Activated CD4-positive, alpha-beta T cell treated with anti-CD3 and anti-CD28 coated beads for 48 hours (primary cell): ENCODE measurements at places on chromosomes 2 and 18.
A peak's percentile ranks its signal among the peaks of the same experiment; 100 is the strongest.

DNA sequence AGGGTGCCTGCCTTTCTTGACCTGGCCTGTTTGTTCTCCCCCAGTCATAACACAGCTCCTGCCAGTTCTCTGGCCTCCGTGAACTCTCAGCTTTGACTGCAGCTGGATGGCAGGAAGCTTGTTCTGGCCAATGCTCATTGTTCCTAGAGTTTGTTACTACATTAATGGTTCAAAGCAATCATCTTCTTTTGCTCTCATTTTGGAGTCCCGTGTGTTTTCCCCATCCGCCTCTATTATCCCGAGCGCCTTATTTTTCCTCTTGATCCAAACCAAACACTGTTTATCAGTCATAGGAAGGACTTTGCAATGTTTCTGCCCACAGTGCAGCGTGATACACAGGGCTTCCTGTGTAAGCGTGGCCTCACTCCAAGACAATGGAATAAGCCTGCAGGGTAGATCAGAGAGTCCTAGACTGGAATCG is 184.3 kb upstream of the APCDD1 start:
- DNase-seq = no peak

DNA sequence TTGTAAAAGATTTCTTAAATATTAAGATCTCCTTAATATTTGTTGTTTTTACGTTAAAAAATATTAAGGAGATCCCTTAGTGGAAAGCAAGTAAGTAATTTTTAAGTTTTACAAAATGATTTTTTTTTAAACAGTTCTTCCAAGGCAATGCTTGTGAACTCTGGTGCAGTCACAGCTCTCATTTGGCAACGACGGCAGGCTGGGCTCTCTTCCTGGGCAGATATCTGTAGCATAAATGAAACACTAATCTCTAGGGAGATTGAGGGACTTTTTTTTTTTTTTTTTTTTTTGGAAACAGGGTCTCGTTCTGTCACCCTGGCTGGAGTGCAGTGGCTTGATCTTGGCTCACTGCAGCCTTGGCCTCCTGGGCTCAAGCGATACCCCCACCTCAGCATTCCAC is 38.5 kb downstream of the GORASP2 start:
- DNase-seq = no peak

DNA sequence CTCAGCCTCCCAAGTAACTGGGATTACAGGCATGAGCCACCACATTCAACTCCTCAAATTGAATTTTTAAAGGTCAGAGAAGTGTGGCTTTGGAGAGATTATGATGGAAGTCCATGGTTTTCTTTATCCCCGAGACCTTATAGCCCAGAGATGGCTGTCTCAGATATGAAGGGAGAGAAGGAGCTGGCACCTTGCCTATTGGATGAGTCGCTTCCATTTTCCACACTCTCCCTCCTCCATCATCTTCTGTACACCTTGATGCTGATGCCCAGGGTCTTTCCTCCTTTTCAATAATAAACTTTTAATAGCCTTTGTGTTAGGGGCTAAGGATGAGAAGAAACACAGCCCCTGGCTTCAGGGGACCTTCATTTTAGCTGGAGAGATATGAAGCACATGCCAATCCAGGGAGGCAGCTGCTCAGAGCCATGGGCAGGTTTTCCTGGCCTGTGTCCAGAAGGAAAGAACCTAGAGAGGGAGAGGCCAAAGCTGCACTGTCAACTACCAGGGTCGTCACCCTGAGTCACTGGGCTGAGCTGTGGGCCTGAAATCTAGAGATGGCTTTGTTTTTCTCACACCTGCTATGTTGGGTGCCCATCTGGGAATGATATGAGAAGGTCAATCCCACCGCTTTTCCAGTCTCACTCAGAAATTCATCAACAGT is 146.0 kb upstream of the SERTAD2 start:
- no peak for DNase-seq

GRCh38 chr2:21228041-21228895 is 104.5 kb downstream of the TDRD15 start:
- no peak for DNase-seq

DNA sequence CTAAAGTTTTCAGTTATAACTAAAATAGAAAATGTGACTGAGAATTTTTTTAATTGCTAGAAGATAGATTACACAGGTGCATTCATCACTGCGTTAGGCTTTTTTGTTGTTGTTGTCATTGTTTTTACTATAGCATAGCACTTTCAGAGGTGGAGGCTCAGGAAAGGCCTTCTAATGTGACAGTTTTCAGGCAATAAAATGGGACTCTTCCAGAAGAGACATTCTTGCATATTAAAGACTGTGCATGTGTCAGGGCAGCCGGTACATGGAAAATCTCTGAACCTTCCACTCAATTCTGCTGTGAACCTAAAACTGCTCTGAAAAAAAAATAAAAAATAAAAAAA is 175.2 kb downstream of the METTL4 start:
- DNase-seq = no peak

DNA sequence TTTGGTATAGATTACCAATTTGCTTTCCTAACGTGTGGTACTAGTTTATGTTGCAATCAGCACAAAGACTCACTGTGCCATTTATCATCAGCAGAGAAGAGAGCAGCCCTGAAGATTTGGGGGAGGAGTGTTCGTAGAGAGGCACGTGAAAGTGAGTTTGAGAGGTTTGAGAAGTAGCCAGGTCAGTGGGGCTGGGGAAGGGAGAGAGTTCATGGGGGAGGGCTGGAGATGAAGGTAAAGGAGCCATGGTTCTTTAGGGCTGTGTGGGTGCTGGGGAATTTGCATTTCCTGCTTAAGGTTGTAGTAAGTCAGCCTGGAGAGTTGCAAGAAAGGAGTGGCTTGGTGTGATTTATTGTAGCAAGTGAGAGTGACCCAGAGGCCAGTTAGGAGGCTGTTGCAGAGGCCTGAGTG is 172.1 kb downstream of the NEDD4L start:
- DNase-seq = no peak

GRCh38 chr2:235500761-235501672 is 7.2 kb downstream of the AGAP1 start:
- peak; percentile 18 for DNase-seq

DNA sequence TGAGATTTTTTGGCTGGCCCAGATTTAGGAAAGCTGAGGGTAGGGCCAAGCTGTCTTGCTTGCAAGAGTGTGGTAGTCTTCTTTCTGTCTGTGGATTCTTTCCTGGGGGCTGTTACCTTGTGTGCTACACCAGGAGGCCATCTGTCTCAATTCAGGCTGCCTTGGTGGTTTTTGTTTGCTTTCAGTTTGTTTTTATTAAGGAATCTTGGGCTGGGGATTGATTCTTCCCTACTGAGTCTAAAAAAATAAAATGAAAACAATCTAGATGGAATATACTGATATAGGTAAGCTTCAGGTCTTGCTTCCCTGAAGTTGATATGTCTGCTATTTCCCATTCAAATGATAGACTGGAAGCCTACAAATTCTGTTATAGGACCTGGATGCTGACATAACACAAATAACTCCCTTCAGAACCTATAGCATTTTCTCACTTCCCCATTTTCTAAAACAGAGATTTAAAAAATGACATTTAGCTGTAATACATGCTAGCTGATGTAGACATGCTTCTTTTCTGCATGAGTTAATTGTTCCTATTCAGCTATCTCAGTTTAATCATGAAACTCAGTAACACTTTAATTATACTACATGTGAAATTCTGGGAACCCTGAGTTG is 5.3 kb downstream of the LHCGR start:
- DNase-seq = no peak

DNA sequence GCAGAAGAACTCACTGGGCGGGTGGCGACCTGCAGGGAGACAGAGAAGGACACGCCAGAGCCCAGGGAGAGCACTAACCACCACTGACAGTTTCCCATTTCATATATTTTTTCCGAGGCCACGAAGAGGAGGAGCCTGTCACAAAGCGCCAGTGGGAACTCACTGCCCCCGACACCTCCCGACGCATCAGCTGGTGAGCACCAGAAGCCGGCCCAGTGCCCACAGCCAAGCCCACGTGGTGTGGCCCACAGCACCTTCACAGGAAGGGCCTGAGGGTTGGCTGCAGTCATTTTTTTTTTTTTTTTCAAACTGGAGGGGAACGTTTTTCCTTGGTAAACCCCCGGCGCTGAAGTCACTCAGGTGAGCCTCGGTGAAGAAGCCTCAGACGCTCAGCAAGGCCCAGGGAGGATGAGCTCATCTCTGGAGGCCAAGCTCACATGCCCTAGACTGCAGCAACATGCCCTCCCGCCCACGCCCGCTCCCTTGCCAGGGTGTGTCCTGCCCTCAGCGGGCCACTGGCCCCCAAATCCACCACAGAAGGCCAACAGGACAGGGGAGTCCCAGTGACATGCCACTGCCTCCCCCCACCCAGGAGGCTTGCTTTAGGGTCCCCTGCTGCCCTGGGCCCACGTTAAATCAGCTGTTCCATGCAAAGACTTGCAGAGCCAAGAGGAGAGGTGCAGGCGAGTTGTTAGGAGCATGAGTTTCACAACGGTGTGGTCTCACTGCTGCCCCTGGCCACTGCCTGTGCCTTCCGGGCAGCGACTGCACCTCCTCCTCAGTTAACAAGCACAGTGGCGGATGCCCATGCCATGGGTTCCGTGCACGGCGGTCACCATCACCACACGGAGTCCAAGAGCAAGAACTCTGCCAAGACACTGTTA is 68.1 kb downstream of the PARD6G start:
- no peak for DNase-seq

- DNase-seq = no peak
Measured at GRCh38 chr2:33378556-33379210, 97.8 kb upstream of the RASGRP3 start.

- DNase-seq = peak; percentile 7
Measured at GRCh38 chr2:208006833-208007232, 18.5 kb downstream of the PLEKHM3 start.

DNA sequence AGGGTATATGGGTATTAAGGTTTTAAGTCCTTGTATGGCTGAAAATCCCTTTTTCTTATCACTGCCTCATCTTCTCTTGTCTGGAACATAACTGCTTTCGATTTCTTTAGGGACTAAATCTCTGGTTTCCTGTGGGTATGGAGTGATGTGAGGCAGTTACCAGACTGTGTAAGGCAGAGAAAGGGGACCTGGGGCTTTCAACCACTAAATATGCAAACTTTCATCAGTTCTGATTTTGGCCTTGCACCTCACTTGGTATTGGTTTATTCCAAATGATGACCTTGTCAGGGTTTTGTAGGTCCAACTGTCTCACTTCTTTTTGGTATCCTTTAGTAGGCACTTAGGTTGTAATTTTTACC is 9.3 kb downstream of the MAP4K4 start:
- no peak for DNase-seq

DNA sequence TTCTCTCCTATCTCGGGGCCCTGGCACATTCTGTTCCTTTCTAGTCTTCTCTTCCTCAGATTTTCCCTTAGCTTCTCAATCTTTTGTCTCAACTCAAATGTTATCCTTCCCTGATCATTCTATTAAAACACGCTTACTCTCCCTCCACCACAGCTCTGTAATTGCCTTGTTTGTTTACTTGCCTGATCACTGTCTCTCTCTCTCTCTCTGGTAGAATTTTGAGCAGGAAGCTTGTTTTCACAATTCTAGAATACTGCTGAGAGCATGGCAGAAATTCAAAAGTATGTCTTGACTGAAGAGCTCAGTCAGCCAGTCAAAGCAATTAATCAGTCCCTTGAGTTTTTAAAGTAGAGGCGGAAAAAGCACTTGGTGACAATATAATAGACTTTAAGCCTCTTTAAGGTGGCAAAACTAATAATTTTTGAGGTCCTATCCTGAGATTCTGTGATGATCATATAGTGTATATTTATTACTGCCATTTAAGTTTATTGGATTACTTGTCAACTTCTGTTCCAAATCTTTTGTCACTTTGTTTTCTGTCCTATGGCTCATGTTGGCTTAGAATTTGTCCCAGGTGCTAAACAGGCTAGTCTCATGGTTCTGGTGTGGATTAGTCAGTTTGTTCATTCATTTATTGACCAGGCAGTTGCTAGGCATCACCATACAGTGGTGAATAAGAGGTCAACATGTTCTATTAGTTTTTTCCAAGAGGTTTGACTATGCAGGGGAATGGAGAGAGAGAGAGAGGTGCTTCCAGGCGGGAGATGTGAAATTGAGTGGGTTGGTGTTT is 2.3 kb downstream of the PSMD1 start:
- no peak for DNase-seq

DNA sequence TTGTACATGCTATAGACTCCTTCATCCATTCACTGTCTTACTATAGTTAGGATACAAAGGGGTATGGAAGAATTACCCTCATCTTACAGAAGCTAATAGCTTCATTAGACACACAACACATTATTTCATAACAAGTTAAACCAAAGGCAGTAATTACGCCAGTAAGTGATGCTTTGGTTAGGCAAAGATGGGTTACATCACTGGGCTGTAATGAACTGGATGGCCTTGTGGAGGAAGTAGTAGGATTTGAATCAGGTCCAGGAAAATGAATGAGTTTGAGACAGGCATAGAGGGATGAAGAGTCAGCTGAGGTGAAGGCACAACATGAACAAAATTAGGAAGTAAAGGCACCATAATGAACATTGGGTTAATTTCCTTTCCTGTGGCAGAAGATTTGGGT is 80.1 kb downstream of the SOCS6 start:
- no peak for DNase-seq

DNA sequence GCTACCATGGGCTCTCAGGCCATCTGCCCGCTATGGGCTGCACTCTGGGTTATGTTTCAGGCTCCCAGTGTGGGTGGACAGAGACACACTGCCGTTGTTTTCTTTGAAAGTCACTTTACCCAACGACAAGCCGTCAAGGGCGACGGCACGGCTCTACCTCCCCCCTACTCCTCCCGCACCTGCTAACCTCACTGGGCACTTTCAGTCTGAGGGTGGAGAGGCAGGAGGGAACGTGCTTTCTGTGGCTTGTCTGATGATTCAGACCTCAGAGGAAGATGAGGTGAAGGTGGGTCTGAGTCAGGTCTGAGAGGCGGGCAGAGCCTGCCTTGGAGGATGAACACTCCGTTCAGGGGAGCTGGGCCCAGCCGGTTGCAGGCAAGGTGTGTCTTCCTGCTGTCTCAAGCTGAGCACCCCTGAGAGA is 147.6 kb upstream of the HDAC4 start:
- DNase-seq = peak; percentile 88

GRCh38 chr2:25043241-25043867 is 1.5 kb downstream of the EFR3B start:
- DNase-seq = peak; percentile 76

DNA sequence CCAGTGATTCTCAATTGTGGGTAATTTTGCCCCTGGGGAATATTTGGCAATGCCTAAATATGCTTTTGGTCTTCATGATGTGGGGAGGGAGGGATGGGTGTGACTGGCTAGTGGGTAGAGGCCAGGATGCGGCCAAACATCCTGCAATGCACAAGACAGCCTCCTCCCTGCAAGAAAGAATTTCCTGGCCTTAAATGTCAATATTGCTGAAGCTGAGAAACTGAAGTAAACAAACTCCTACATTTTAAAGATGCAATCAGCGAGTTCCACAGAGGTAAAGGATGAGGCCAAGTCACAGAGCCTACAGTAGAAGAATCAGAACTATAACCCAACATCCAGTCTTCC is 272.9 kb upstream of the EPHA4 start:
- no peak for DNase-seq

- no peak for DNase-seq
Measured at GRCh38 chr2:227308784-227309183, 16.3 kb upstream of the MFF start.
